ENCODE measurements at places on chromosomes 1 and 21.

DNA sequence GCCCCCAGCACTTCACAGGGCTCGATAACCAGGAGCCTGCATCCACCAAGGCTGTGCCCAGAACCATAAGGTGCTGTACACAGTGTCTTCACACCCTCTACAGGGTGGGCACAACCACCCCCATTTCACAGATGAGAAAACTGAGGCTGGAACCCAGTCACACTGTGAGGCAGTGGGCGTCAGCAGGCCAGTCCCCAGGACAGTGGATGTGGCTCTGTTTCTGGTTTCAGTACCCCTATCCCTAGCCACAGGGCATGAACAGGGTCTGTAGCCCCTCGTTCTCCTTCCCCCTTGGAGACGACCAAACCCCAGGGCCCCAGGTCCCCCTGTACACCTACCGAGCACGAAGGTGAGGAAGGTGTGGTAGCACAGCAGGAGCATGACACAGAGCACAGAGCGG lies 27.6 kb downstream of the TTC39A start:
- ATAC-seq = no peak

DNA sequence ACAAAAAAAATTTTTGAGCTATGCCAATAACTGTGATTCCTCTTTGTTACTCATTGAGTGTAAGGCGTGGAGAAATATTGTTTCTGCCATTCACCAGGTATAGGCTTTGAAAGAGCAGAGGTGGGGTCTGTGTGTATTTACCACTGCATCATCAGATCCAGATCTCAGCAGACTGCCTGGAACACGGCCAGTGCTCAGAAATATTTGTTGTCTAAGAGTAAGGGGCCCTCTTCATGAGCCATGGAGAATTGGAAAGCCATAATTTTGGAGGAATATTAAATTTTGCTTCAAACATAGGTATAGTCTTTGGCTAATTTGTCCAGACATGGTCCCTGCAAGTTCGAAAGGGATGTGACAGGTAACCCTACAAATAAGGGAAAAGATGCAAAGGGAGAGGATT lies 231.3 kb upstream of the IRF2BP2 start:
- ATAC-seq = no peak

DNA sequence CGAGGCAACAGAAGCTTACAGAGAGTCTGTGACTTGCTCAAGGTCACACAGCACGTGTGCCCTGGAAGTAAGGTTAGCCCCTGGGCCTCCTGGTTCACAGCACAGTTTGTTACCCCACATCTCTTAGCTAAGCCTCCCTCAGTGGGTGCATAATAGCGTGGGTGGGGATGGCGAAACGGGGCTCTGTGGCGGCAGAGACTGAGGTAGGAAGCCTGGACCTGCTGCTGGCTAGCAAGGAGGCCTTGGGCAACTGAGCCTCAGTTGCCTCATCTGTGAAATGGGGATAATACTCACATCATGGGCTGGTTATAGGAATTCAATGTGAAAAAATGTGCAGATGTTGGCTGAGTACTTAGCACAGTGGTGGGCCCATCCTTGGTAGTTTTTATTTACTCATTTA lies 596 bp downstream of the PADI4 start:
- ATAC-seq = no peak

GRCh38 chr1:109721042-109721441 lies 9.0 kb downstream of the GSTM5 start:
- ATAC-seq = no peak

Data from motor neuron (in vitro differentiated cells).